ENCODE measurements at places on chromosomes 6 and 20.

DNA sequence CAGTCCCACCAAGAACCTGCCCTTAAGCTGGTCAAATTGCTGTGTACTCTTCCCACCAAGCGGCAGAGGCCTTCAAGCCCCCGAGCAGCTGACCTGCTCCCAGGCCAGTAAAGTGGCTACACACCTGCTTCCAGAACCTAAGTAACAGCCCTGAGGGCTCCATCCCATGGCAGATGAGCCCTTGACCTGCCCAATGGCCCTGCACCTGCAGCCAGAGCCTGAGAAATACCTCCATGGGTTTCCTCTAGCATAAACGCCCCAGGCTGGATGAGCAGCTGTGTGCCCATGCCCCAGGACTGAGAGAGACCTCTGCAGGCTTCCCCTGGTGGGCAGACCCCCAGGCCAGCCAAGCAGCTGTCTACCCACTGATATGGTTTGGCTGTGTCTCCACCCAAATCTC, 123.0 kb upstream of the LAMA2 start:
- no peak for DNase-seq

- no peak for DNase-seq
These were observed 7.5 kb downstream of the TRAF3IP2 start for GRCh38 chr6:111598181-111598580.

DNA sequence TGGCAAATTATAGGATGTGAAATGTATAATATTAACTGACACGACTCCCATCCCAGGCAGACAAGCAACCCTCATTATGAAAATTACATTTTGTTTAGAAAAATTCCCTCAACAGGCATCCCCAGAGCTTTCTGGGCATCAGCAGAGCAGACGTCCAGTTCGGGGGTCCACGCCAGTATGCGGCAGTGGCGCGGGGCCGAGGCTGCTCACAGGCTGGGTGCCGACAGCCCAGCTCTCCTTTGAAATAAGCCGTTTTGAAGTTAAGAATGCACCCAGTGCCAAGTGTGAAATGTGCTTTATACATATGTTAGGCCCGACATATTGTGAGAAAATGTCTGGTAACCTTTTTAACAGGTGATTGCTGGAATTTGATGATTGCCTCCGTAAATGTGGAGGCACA, 50.4 kb downstream of the RPP40 start:
- DNase-seq, result no peak

DNA sequence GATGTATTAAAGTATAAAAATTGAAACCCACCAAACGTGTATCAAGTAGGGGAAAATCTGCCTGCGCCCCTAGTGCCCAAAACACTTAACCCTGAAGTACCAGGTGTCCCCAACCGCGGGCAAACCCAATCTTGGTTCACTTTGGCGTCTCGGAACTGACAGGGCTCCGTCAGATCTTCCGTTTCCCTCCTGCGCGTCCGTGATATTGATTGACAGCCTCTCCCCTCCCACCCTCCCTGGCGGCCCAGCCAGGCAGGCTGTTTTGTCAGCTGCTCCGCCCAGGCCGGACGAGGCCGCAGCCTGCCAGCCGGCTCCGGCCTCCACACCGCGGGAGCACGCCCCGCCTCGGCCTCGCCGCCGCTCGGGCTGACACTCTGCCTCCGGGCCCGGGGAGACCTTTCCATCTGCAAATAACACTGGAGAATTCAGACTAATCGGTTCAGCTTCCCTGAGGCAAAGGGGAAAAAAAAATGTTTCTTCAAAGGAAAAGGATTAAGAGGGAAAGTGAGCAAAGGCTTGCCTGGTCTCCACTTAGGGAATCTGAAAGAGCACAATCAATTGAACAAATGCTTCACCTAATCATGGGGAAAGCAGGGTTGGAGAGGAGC, 234.9 kb upstream of the MCHR2 start:
- peak; percentile 2 for DNase-seq

DNA sequence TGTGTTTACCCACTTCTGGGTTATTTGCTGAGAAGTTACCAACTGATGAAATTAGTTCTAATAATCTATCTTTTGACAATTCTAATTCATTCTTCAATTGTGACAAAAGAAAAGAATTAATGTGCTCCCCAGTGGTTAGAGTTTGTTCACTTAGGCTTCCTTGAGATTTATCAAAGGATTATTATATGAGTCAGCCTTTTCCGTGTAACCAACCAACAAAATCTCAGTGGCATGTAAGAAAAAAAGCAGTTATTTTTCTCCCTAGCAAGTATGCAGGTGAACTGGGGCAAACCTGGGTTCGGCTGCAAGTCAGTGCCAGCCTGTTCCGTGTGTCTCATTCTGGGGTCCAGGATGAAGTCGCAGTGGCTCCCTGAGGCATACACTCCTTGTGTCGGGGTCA, 28.8 kb upstream of the HIVEP1 start:
- no peak for DNase-seq

DNA sequence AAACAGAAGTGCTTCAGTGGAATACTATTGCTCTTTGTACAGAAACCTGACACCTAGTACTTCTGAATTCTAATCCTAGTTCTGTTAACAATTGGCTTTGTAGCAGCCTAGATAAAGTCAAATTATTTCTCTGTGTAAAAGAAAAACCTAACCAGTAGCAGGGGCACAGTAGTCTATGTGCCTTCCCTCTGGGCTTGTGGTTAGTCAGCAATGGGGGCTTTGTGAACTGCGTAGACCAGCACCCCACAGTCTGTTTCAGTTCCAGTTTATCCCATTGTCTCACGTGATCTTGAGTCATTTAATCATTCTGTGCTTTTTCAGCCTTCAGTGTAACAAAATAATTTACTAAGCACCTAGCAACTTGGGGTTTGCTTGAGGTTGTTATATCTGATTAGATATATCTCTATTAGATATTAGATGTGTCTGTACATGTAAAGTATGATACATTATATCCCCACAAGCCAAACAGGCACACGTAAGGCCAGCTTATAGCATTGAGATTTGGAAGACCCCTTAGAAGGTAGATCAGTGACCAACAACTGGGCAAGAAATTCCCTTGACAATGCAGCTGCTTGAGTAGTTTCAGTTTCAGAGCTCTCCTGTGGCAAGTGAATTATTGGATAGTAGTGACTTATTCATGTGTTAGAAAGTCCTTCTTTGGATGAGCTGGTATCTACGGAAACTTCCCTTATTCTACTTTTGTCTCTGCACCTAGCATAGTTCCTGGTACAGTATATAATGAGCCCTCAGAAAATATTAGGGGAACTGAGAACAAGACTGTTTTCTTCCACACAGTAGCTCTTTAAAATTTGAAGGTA, 27.9 kb upstream of the CCR6 start:
- no peak for DNase-seq

- DNase-seq, result no peak
These were observed 101.8 kb downstream of the TNFAIP3 start for GRCh38 chr6:137968901-137969300.

DNA sequence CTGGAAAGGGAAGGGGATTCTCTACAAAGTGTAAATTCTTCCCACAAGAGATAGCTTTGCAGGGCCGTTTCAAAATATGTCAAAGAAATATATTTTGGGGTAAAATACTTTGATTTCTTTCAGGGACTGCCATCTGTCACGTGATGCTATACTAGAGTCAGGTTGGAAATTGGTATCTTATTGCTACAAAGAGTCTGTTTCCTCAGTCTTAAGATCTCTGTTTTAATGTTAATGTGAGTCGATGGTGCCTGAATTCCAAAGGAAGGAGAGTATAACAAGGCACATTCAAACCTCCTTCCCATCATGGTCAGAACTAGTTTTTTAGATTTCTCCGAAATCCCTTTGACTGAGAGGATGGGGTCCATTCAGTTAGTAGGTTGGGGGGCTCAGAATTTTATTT, 36.3 kb upstream of the PDE7B start:
- DNase-seq, result no peak

- DNase-seq, result no peak
These were observed 12.9 kb upstream of the FKBP1A start for GRCh38 chr20:1405801-1406200.

GRCh38 chr20:63957690-63958441, 1.6 kb upstream of the UCKL1 start:
- no peak for DNase-seq

DNA sequence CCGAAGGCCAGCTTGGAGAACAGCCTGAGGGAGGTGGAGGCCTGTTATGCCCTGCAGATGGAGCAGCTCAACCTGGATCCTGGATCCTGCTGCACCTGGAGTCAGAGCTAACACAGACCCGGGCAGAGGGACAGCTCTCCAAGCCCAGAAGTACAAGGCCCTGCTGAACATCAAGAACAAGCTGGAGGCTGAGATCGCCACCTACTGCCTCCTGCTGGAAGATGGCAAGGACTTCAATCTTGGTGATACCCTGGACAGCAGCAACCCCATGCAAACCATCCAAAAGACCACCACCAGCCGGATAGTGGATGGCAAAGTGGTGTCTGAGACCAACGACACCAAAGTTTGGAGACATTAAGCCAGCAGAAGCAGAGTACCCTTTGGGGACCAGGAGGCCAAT, 223.5 kb upstream of the ID4 start:
- DNase-seq, result no peak

- DNase-seq, result peak; percentile 77
These were observed 3.0 kb upstream of the FOXO3 start for GRCh38 chr6:108557494-108558371.

DNA sequence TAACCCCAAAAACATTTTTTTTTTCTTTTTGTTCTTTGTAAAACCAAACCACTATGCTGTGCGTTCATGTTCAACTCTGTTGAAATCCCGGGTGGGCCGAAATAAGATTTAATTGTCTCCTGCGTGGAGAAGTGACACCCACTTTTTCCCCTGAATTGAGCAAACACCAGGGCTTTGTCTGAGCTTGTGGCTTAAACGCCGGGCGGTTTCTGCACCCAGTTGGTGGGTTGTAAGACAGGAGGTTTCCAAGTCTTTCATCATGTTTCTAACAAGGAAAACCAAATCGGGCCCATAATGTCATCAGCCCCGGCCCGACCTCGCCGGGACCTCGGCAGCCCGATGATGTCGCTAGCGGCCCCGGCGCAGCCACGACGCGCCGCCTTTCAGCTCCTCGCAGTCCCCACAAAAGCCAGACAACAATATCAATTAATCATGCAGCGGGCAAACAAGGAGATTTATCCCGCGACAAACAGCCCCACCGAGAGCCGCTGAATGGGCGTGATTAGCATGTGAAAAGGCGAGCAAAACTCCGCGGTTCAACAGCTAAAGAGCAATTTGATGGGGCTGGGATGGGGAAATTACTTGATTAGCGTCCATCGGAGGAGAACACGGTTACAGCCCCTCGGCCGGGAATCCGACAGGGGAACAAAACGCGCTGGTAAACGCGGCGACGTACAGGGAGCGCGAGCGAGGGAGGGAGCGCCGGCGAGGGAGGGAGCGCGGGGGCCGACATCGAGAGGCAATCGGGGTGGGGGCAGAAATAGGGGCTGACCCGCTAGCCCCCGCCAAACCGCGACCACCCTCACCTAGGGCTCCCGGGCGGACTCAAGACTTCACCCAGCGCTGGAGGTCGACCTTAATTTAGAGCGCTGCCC, 5.3 kb downstream of the LINC00237 start:
- no peak for DNase-seq

DNA sequence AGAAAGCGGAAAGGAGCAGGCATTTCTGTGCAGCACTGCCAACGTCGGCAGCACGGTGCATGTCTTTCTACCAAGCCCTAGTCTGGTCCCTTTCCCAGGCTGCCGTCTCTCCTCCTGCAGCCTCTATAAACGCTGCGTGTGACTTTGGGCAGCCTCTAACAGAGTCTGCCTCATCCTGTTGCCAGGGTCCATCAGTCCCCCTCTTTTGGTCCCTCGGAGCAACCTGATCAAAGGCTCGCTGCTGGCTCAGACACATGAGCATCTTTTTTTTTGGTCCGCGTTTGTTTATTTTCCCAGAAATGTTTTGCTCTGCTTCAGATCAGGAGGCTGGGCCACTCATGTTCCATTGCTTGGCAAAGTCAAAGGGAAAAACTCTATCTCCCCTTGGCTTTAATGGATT, 166.8 kb upstream of the CST7 start:
- no peak for DNase-seq

GRCh38 chr6:126665551-126665950, 325.6 kb downstream of the CENPW start:
- DNase-seq, result no peak

DNA sequence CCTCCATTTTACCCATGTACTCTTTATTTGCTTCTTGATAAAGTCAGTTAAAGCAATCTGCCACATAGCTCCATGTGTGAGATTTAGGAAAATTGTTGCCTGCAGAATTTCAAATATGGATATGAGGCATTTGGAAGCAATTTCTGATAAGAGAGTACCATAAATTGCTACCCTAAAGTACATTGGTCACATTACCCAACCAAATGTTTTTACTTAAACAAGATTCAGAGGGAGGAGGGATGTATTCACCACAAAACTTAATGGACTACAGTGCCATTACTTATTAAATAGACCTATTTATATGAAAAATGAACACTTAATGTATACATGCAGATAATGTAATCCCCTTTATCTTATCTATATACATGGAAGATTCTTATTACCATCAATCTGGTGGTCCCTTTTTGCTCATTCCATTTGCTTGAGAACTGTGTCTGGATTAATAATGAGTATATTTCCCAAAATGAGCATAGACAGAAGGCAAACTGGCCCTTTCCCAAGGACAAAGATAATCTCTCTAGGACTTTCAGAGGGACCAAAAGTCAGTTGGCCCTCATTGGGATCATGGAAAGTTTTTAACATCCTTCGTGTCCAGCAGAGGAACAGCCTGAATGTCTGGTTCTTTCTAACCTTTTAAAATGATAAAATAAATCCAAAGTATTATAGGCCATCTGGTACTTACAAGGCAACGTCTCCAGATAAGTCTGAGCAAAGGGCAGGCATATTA, 526.4 kb downstream of the CBLN4 start:
- DNase-seq, result no peak

GRCh38 chr20:45470262-45470931, 844 bp downstream of the WFDC2 start:
- DNase-seq, result no peak

- no peak for DNase-seq
These were observed 437.2 kb upstream of the SLC35B3 start for GRCh38 chr6:8872589-8872988.

DNA sequence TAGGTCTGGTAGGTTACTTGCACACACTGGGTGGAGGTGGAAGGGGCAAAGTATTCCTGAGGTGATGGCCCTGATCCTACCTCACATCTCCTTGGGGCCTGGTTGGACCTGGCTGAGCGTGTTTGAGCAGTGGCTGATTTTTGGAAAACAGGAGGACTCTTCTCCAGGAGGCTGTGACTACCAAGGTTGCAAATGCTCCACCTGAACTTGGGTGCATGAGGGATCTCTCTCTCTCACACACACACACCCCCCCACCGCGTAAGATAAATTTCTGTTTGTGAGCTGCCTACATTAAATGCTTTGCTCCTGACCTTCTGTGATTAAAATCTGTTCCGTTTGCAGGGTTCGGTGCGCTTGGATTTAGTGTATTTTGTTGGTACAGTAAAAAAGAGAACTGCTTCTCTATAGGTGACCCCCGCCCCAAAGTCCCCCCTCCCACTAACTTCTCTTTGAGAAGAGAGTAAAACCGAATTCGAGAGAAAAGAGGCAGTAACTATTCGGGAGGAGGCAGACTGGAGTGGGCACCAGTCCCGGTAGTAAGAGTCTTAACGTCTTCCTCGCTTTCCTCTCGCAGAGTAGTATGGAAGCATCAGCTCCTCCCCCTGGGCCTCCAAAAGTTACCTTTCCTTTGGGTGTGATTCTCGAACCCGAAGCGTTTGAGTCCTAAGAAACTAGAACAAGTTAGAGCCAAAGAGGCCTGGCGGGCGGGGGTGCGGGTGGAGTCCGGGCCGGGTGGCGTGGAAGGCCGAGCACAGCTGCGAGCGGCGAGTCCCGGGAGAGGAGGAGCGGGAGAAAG, 585 bp upstream of the DSE start:
- DNase-seq, result no peak

- DNase-seq, result no peak
These were observed 108.3 kb downstream of the CARMIL1 start for GRCh38 chr6:25387483-25387882.

- DNase-seq, result no peak
These were observed 275.5 kb downstream of the ZFAND3 start for GRCh38 chr6:38095054-38095453.
